ENCODE measurements at places on chromosomes 2 and 18. TPM values are rescaled to one million over a fixed set of nuclear protein-coding genes. Genes with fewer than 3 reads are reported as not detected.
A peak's percentile ranks its signal among the peaks of the same experiment; 100 is the strongest.

- H3K27me3 ChIP-seq = no peaks in the 10 kb centered on the region
- no peaks in the 10 kb centered on the region for H3K36me3 ChIP-seq
- no peak overlapping the region for H3K27ac ChIP-seq
- peaks cover 12% of the 10 kb centered on the region for H3K4me1 ChIP-seq
- no peak overlapping the region for H3K4me3 ChIP-seq
Observed at GRCh38 chr2:105928086-105928485, 183.4 kb downstream of the NCK2 start.

DNA sequence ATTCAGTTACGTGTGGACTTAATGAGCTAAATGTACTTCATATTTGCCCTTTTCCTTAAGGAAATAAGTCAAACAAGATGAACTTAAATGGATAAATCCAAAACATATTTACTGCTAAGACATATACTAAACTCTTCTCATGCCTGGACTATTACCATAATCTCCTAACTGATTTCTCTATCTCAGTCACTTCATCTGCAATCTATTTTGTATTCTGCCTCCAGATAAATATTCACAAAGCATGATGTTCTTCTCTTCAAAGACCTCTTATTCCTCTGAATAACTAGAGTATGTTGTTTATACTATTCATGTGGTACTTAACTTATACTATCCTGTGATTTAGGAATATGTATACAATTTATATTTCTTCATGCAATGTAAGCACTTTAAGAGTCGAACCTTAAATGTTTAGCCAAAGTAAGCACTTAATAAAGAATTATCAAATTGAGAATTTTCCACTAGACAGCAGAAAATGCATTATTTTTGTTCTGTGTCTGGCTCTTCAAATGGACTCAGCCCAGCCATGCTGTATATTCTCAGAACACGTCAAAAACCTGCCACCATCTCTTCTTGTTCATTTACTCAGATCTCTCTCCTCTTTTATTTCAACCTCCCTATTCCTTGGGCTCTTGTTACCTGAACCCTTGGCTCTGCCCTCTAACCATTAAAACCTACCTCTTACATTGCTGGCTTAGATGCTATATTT lies 79.9 kb upstream of the ARHGAP28 start:
- no peaks in the 10 kb centered on the region for H3K36me3 ChIP-seq
- no peak for DNase-seq
- no peak overlapping the region for H3K4me3 ChIP-seq
- no peak overlapping the region for H3K27ac ChIP-seq
- no peaks in the 10 kb centered on the region for H3K4me1 ChIP-seq

GRCh38 chr2:24907116-24907515 lies 12.9 kb downstream of the ADCY3 start:
- H3K4me1 ChIP-seq = no peaks in the 10 kb centered on the region
- H3K27me3 ChIP-seq = no peaks in the 10 kb centered on the region
- H3K27ac ChIP-seq = no peak overlapping the region
- DNase-seq = no peak

GRCh38 chr2:65081232-65081685 lies 25.0 kb downstream of the CEP68 start:
- peaks cover 46% of the 10 kb centered on the region for H3K36me3 ChIP-seq
- H3K4me1 ChIP-seq = peaks cover 3% of the 10 kb centered on the region
- no peaks in the 10 kb centered on the region for H3K27me3 ChIP-seq
- DNase-seq = no peak

DNA sequence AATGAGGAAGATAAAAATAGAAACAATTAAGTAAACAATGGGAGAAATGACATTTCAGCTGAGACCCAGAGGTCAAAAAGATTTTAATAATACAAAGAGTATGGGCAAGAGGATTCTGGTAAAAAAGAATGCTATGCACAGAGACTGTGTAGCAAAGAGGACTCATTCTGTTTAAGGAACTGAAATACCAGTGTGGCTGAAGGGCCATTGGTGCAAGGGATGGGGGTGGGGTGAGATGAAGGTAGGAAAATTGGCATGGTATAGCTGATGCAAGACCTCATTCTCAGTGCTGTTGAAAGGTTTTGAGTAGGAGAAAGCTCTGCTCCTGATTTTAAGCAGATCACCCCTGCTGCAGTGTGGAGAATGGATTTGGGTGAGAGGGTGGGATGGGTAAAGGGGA lies 10.8 kb downstream of the GALNT1 start:
- H3K4me3 ChIP-seq = no peak overlapping the region
- DNase-seq = no peak
- no peaks in the 10 kb centered on the region for H3K4me1 ChIP-seq
- H3K36me3 ChIP-seq = no peaks in the 10 kb centered on the region

GRCh38 chr2:107542314-107542740 lies 284.4 kb upstream of the RGPD4 start:
- no peaks in the 10 kb centered on the region for H3K36me3 ChIP-seq
- no peak overlapping the region for H3K4me3 ChIP-seq
- no peak for DNase-seq
- H3K4me1 ChIP-seq = peaks cover 2% of the 10 kb centered on the region

DNA sequence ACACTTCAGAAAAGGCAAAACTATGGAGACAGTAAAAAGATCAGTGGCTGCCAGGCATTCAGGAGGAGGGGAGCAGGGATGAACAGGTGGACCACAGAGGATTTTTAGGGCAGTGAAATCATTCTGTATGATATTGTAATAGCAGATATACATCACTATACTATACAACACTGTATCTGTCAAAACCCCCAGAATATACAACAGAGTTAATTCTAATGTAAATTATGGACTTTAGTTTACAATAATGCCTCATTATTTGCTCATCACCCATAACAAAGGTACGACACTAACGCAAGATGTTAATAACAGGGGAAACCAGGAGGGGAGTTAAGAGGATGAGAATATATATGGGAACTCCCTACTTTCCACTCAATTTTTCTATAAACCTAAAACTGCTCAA lies 28.8 kb downstream of the MAP3K2 start:
- no peak overlapping the region for H3K27ac ChIP-seq
- H3K4me1 ChIP-seq = no peaks in the 10 kb centered on the region
- H3K4me3 ChIP-seq = no peak overlapping the region
- no peak for DNase-seq
- H3K27me3 ChIP-seq = no peaks in the 10 kb centered on the region

- H3K36me3 ChIP-seq = no peaks in the 10 kb centered on the region
- H3K27me3 ChIP-seq = no peaks in the 10 kb centered on the region
Observed at GRCh38 chr2:198791623-198792022, 666.1 kb downstream of the SATB2 start.

DNA sequence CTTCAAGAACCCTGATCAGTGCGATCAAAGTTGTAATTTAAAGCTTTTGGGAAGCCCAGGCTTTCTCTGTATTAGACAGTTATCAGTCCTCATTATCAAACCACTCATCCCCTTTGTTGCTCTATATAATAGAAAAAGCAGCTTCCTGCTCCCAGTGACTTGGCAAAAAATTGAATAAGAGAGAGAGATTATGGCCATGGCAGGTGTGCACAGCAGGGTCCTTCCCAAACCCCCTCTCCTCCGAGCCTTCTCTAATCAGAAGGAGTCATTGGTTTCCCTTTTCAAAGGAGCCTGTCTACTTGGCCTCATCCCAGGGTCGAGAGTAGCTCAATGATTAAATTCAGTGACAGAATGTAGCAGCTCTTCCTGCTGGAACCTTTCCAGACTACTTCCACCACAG lies 81.5 kb downstream of the SEMA4F start:
- no peak overlapping the region for H3K4me3 ChIP-seq
- no peaks in the 10 kb centered on the region for H3K4me1 ChIP-seq
- no peak for DNase-seq
- no peaks in the 10 kb centered on the region for H3K27me3 ChIP-seq

DNA sequence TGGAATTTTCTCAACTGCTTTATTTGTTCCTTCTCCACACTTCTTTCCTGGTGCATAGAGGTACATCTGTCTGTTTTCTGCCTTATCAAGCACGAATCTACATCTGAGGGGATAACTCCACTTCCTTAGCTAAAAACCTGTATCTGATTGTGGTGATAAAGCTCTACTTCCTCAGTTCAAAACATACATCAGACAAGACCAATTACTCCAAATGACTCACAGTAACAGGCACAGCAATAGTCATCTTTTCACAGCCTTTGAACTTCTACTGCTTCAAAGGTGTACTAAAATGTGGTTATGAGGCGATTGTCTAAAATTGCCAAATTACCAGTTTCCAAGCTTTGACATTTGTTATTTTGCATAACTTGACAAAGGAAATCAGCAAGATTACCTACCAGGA lies 803.6 kb upstream of the ZEB2 start:
- no peaks in the 10 kb centered on the region for H3K27me3 ChIP-seq
- no peaks in the 10 kb centered on the region for H3K4me1 ChIP-seq
- DNase-seq = no peak

DNA sequence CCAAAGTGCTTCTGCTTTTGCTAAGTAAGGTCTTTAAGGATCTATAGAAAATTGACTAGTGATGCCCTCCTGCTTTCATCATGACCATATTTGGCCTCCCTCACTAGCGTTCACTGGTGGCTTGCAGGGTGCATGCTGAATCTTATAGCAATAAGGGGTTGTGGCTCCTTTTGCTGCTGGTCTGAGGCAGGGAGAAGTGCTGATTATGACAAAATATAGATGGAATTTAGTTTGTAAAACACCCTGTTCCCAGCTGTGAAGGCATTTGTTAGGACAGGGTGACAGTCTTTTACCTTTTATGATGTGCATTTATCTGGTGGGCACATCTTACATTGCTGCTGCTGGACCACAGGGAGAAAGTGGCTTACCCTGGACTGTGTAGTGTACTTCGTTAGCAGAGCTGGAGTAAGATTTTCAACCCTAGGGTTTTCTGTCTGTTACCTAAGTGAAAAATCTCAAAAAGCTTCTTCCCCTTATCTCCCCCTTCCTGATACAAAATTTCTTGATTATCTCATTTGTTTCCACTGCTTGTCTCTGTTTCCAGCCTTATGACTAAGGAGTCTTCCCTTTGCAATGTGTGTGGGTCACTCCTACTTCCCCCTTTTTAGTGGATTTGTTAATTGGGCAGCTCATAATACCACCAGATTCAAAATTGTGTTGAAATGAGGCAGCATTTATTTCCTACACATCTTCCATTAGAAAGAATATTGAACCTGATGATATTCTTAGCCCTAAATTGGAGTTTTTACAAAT lies 21.2 kb upstream of the RPL37A start:
- H3K4me1 ChIP-seq = peaks cover 7% of the 10 kb centered on the region
- H3K27ac ChIP-seq = peak overlapping the region; percentile 40
- H3K36me3 ChIP-seq = peaks cover 38% of the 10 kb centered on the region
- no peaks in the 10 kb centered on the region for H3K27me3 ChIP-seq
- no peak for DNase-seq

GRCh38 chr18:38116716-38117115 lies 551.1 kb upstream of the CELF4 start:
- H3K4me3 ChIP-seq = no peak overlapping the region
- no peak overlapping the region for H3K27ac ChIP-seq
- H3K36me3 ChIP-seq = no peaks in the 10 kb centered on the region
- H3K4me1 ChIP-seq = no peaks in the 10 kb centered on the region

DNA sequence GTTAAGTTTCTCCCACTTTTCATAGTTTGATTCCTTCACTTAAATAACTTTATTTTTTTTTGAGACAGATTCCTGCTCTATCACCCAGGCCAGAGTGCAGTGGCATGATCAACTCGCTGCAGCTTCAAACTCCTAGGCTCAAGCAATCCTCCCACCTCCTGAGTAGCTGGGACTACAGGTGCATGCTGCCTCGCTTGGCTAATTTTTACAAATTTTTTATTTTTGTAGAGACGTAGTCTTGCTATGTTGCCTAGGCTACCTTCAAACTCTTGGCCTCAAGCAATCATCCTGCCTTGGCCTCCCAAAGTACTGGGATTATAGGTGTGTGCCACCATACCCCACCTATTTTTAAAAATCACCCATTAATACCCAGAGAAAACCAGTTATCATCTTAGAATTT lies 14.2 kb upstream of the WIPF1 start:
- peaks cover 3% of the 10 kb centered on the region for H3K4me1 ChIP-seq
- no peak overlapping the region for H3K27ac ChIP-seq
- H3K4me3 ChIP-seq = no peak overlapping the region
- no peaks in the 10 kb centered on the region for H3K27me3 ChIP-seq

GRCh38 chr2:230758566-230759480 lies 46.2 kb downstream of the CAB39 start:
- no peak overlapping the region for H3K4me3 ChIP-seq
- no peak overlapping the region for H3K27ac ChIP-seq
- no peak for DNase-seq

GRCh38 chr2:27091746-27092695 lies 5.4 kb downstream of the KHK start:
- no peak overlapping the region for H3K4me3 ChIP-seq
- DNase-seq = no peak
- peaks cover 30% of the 10 kb centered on the region for H3K4me1 ChIP-seq
- H3K27ac ChIP-seq = no peak overlapping the region
- no peaks in the 10 kb centered on the region for H3K27me3 ChIP-seq
- H3K36me3 ChIP-seq = peaks cover 13% of the 10 kb centered on the region

- no peak overlapping the region for H3K27ac ChIP-seq
- no peaks in the 10 kb centered on the region for H3K27me3 ChIP-seq
- H3K4me1 ChIP-seq = peaks cover 13% of the 10 kb centered on the region
- H3K4me3 ChIP-seq = no peak overlapping the region
Observed at GRCh38 chr18:74081966-74082741, 65.5 kb downstream of the FBXO15 start.

DNA sequence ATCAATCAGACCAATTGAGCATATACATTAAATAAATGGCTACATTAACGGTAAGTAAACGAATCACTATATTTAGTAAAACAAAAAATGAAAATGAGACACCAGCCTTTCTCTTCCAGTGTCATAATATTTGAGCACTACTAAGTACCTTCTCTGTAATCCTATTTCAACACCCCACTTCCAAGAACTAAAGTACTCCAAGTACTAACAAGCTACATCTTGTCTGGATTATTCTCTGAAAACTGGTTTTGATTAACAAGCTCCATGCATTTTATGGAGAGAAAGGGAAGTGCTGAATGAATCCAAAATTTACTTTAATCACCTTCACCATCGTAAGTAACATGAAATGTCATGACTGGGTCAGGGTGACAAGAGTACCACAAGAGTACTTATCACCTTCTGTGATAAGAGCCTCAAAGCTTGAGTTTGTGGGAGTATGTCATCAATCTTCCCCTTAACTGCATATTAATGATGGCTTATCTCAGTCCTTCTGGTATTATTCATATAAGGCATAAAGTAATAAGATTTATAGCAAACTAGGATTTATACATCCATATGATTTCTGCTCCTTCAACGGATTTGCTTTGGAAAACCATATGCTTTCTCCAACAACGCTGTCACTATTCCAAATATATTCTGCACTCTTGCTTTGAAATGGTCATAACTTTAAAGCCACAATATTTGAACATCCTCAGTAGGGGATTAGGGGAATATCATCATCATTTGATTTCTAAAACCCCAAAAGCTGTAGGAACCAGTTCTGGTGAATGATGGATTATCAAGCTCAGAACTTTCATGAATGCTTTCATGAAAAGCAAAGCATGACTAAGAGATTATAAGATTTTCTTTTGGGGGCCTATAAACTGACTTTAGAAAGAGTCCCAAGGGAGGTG lies 127.0 kb downstream of the ANTXR1 start:
- no peaks in the 10 kb centered on the region for H3K27me3 ChIP-seq
- no peaks in the 10 kb centered on the region for H3K4me1 ChIP-seq
- H3K36me3 ChIP-seq = no peaks in the 10 kb centered on the region
- DNase-seq = no peak
- H3K4me3 ChIP-seq = no peak overlapping the region

The TRIP12 gene
- 139 TPM for polyA plus RNA-seq

The CCDC121 gene
- polyA plus RNA-seq = 7.4 TPM

The UGT1A10 gene
- polyA plus RNA-seq = not detected

The GALNT5 gene
- polyA plus RNA-seq = 0.26 TPM

The PTPRN gene
- polyA plus RNA-seq = 88.1 TPM

The RPL31 gene
- polyA plus RNA-seq = 1,682 TPM

The MPP4 gene
- 0.22 TPM for polyA plus RNA-seq

The MOB1A gene
- 35.5 TPM for polyA plus RNA-seq

The HOXD9 gene
- 3.0 TPM for polyA plus RNA-seq

The THSD7B gene
- polyA plus RNA-seq = 4.0 TPM

The SOCS6 gene
- 19.0 TPM for polyA plus RNA-seq

The DSG3 gene
- not detected for polyA plus RNA-seq
